Activated naive CD8-positive, alpha-beta T cell treated with anti-CD3 and anti-CD28 coated beads, Interleukin-2, amount 10 ng/mL, durations not matched to agents 7 days and 5 days (primary cell): ENCODE measurements at places on chromosomes 6 and 20.

DNA sequence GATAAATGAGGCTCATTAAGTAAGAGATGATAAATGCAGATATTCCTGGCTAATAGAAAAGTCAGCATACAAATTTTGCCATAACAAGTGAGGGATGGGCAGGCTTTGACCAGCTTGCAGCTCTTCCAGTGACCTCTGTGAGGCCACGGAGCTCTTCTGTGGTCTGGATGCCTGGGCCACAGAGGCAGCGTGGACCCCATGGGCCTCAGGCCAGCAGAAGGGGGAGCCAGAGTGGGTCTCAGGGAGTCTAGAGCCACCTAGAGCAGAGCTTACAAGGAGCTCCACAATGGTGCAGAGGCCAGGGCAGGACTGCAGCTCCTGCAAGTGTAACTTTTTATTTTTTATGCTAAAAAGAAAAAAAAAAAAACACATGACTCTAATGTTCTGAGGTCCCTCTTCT is 165.1 kb downstream of the ARID1B start:
- H3K4me1 ChIP-seq = peaks cover 5% of the 10 kb centered on the region
- no peak overlapping the region for H3K4me3 ChIP-seq
- no peaks in the 10 kb centered on the region for H3K27me3 ChIP-seq
- no peak overlapping the region for H3K27ac ChIP-seq
- peaks cover 2% of the 10 kb centered on the region for H3K36me3 ChIP-seq

GRCh38 chr6:167915139-167915538 is 82.3 kb upstream of the KIF25 start:
- DNase-seq = no peak
- no peak overlapping the region for H3K4me3 ChIP-seq
- H3K27me3 ChIP-seq = no peaks in the 10 kb centered on the region

DNA sequence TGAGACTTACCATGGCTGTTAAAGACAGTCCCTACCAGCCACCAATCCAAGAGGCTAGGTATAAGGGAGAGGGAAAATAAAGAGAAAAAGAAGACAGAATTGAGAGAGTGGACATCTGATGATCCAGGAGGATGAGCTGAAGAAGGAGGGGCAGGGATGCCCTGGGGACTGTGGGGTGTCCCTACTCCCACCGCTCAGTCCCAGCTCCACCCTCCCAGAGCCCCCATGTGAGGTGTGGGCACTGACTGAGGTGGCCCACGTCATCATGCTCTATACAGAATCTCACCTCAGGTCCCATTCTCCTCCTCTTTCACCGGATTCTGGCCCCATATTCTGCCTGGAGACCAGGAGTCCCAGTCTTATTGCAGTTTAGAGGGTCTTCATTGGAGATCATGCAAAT is 135.7 kb downstream of the KLHL32 start:
- H3K36me3 ChIP-seq = no peaks in the 10 kb centered on the region
- no peak overlapping the region for H3K4me3 ChIP-seq
- DNase-seq = no peak
- no peaks in the 10 kb centered on the region for H3K4me1 ChIP-seq
- H3K27ac ChIP-seq = no peak overlapping the region

DNA sequence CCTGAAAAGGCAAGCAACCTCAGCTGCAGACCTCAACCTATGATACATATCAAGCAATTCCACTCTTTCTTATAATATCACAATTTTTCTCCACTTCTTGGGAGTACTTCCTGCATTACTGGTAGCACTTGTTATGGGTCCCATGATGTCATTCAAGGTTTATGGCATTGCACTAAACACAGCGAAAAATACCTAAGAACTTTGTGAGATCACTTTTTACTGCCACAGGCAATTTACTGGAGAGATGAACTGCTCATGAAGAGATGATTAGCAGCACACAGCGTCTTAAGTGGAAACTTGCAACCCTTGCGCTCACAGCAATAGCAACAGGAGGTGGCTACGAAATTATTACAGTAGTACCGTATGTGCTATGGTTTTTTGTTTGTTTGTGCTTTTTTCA is 19.3 kb upstream of the RIMS4 start:
- peaks cover 39% of the 10 kb centered on the region for H3K27me3 ChIP-seq
- H3K36me3 ChIP-seq = no peaks in the 10 kb centered on the region
- no peak overlapping the region for H3K4me3 ChIP-seq
- H3K27ac ChIP-seq = no peak overlapping the region
- H3K4me1 ChIP-seq = no peaks in the 10 kb centered on the region
- DNase-seq = no peak
